ENCODE measurements at places on chromosomes 3 and 15.
A peak's percentile ranks its signal among the peaks of the same experiment; 100 is the strongest.

DNA sequence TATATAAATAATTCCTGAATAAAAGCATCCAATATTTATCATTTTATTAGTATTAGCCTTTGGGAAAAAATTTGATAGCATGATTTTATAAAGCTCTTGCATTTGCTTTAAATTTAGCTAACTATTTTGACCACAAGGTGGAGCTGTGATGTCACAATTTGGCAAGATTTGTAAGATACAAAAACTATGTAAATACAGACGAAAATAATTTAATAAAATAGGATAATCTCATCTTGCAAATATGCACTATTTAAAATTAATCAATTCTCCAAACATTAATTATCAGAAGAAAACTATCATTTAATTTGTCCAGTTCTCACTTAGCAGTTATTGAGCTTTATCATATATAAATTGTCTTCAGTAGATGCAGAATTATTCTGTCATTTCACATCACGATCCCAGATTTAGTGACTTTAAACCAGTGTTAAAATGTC lies 95.4 kb downstream of the PLOD2 start:
- no peak for DNase-seq

DNA sequence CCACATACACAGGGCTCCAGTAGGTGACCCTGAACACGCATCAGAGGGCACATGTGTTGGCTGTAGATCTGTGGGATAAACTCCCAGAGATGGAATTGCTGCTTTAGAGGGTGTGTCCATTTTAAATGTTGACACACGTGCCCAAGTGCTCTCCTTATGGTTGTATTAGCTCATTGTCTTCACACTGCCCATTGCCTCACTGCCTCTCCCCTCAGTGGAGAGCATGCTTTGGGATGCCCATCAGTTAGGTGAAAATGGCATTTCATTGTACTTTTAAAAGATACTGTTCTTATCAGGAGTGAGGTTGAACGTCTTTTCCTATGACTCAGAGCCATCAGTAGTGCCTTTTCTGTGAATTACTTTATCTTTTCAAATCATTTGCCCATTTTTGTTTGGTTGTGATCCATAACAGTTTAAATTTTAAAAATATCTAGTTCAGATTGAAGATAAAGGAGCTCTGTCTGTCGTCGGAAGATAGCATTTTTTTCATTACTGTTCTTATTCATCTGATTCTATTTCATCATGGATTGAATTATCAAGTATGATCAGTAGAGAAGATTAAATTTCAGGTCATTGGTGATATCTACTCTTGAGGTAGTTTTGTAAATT lies 120.7 kb downstream of the CHDH start:
- DNase-seq, result no peak

DNA sequence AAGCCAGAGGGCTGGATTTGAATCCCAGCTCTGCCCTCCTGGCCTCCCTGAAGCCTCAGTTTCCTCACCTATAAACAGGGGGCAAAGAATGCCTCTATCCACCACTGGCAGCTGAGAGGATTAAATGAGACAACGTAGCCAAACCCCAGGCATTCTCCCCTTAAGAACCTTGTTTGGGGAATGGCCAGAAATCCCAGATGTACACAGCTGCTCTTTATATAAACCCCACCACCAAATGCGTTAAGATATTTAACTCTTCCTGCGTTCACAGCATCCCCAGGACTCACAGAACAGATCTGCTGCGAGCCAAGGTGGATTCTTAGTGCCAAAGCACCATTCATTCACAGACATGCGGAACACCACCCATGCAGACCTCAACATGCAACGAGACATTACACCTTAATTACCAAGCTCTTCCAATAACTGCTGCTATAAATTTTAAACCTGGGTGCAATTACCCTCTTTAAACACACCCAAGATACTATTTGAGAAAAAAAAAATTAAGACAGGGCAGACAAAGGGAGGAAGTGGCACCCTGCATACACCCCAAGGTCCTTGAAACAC lies 5.2 kb downstream of the TLE3 start:
- no peak for DNase-seq

GRCh38 chr3:50632450-50632849 lies 15.5 kb downstream of the MAPKAPK3 start:
- no peak for DNase-seq

- DNase-seq, result no peak
Observed at GRCh38 chr15:88832820-88833730, 29.8 kb downstream of the ACAN start.

GRCh38 chr3:81744366-81744765 lies 17.1 kb downstream of the GBE1 start:
- DNase-seq, result peak; percentile 57

DNA sequence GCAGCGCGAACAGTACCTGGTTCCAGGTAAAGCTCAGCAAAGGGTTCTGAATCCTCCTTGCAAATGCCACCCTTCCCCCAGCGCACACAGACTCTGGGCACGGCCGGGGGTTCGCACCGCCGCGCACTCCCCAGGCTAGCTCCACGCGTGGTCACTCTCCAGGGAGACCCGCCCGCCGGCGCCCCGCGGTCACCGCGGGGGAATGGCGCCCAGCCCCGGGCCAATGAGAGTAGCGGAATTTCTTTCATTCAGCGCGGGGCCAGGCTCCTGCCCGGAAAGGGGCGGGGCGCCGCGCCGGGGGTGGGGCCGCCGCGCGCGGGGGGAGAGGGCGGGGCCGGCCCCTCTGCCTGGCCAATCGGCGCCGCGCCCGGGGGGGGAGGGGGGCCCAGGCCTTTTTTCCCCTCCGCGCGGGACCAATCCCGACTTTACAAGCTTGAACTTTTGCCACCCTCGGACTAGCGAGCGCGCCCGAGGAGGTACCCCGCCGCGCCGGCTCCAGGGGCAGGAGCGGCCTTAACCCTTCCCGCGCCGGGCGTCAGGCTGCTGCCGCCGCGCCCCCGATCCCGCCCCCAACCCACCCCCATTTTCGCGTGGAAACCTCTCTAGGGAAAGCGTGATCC lies 1.1 kb upstream of the SMAD6 start:
- peak; percentile 96 for DNase-seq

DNA sequence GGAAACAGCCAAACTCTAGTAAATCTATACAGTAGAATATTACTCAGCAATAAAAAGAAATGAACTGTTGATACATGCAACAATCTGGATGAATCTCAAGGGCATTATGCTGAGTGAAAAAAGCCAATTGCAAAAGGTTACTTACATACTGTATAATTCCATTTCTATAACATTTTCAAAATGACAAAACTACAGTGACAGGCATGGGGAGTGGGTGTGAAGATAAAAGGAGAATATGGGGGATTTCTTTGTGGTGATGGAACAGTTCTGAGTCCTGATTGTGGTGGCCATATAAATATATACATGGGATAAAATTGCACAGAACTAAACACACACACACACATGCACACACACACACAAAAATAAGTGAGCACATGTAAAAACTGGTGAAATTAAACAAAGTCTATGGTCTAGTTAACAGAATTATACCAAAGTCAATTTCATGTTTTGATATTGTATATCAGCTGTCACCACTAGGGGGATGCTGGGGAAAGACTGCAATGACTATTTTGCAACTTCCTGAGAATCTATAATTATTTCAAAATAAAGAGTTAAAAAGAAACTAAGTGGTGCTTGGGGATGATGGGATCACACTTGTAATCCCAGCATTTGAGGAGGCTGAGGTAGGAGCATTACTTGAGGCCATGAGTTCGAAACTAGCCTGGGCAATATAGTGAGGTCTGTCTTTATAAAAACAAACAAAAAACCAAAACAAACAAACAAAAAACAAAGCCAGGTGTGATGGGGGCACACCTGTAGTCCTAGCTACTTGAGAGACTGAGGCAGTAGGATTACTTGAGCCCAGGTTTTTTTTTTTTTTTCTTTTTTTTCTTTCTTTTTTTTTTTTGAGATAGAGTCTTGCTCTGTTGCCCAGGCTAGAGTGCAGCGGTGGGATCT lies 66.0 kb downstream of the SPTSSB start:
- DNase-seq, result peak; percentile 34

DNA sequence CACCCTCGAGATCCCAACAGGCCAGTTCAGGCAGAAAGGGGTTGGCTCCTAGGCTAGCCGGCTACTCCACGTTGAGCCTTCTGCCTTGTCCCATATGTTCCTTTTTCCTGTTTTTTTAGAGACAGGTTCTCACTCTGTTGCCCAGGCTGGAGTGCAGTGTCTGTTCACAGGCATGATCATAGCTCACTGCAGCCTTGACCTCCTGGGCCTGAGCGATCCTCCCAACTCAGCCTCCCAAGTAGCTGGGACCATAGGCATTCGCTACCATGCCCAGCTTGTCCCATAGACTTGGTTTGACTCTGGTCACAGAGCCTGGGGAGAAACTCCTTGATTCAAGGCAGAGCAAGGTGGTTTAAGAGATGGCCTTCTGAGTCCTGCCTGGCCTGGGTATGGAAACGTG lies 32.3 kb downstream of the ZNF710 start:
- no peak for DNase-seq

GRCh38 chr15:43948691-43949325 lies 122.0 kb downstream of the WDR76 start:
- DNase-seq, result no peak

GRCh38 chr15:70112074-70112395 lies 14.3 kb upstream of the TLE3 start:
- DNase-seq, result no peak

- DNase-seq, result peak; percentile 43
Observed at GRCh38 chr15:70348581-70349344, 251.0 kb upstream of the TLE3 start.

DNA sequence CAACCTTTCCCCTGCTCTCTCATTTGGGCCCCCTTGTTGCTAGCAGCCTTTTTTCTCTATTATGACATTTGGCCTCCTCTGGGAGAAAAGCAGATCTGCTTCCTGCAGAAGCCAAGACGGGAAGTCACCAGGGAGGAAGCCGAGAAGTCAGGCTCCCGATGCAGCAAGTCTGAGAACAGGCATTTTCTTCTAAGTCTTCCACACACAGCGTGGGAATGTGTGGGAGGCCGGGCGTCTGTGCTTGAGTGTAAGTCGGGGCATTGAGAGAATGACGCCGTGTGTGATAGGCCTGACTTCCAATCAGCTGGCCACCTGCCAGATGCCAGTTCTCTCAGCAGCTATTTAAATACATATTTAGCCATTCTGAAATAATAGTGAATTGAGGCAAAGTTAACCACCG lies 75.8 kb upstream of the FAM98B start:
- DNase-seq, result no peak

- DNase-seq, result no peak
Observed at GRCh38 chr3:186218421-186218820, 109.5 kb upstream of the ETV5 start.

GRCh38 chr15:59180945-59181600 lies 25.6 kb upstream of the LDHAL6B start:
- no peak for DNase-seq

DNA sequence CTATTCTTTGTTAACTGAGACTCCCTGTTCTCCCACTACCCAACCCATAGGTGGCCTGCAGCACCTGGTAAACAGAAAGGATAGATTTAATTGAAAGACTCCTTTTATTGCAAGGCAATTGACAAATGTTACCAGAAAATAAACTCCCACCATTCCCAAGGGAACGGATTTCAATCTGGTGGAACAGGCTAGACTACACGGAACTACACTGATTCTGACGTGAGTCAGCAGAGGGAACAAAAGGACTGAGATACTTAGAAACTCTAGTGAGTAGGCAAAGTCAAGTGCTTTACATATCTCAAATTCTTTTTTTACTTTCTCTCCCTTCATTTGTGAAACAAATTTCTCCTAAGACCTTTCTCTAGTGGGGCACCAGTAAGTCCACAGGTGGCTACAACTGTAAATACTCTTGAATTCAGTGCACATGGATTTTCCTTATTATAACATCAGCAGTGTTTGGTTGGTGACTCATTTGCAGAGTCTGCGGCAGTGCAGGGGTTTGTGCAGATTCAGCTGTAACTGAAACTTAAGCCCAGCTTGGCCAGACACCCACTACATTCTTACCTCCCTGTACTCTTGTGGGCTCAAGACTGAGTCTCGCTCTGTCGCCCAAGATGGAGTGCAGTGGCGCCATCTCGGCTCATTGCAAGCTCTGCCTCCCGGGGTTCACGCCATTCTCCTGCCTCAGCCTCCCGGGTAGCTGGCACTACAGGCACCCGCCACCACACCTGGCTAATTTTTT lies 34.3 kb upstream of the PLSCR2 start:
- peak; percentile 55 for DNase-seq

GRCh38 chr3:73597476-73597875 lies 27.3 kb downstream of the PDZRN3 start:
- DNase-seq, result no peak

DNA sequence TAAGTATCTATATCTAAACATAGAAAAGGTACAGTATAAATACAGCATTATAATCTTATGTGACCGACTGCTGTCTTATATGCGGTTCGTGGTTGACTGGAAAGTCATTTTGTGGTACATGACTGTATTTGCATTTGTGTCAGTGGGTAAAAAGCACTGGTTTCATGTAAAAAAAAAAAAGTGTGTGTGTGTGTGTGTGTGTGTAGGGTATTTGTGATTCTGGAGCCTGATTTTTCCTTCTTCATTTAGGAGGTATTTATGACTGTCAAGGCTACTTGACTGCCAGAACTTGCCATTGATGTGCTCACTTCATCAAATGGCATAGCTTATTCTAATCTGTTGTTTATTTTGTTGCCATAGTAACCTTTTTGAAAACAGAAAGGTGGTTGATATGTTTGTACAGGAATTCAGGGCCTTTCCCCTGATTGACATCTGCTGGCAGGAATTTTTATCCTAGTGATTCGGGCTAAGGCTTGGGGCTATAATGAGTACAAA lies 63.2 kb downstream of the AKAP13 start:
- DNase-seq, result peak; percentile 88

GRCh38 chr15:48451736-48452135 lies 120.5 kb downstream of the DUT start:
- DNase-seq, result no peak

DNA sequence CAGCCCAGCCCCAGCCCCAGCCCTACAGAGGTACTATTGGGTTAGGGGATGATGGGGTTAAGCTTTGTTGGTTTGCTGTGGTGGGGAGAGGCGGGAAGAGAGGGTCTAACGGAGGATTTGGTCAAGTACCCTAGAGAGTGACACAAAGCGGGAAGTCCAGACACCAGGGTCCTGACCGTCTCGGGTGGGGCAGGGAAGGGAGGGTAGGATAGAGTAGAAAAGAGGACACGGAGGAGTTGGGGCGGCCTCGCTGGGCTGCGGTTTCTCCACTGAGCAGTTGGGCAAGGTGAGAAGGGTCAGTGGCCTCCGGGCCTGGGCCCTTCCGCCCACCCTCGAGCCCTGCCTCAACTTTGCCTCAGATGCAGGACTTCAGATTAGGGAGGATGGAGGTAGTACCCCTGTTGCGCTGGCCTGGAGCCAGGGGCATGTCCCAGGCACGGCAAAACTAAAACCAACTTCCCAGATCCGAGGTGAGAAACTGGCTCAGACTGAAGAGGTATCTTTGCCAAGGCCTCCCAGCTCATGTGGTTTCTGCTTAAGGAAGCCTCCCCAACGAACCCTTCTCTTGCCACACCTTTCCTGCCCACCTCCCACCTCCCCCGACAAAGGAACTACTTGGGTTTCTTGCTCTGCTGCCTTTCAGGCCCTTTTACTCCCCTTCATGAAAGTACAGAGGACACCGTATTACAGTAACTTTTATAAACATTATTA lies 551 bp downstream of the PML start:
- DNase-seq, result no peak

- DNase-seq, result no peak
Observed at GRCh38 chr3:141812084-141812483, 48.9 kb downstream of the GRK7 start.

Data from RWPE1 (cell line).